Activated T-cell treated with anti-CD3 and anti-CD28 coated beads, Interleukin-2, amount 50 U/mL, for 4 hours (primary cell): ENCODE measurements at places on chromosomes 16 and 17. TPM values are rescaled to one million over a fixed set of nuclear protein-coding genes. Genes with fewer than 3 reads are reported as not detected.

Gene TOX3
- 0.08 TPM for total RNA-seq

Gene CCDC57
- total RNA-seq, result 60.5 TPM

Gene CD300LB
- not detected for total RNA-seq

Gene GFER
- 50.0 TPM for total RNA-seq

Gene IL17C
- total RNA-seq, result not detected

GRCh38 chr17:65155622-65156021, 18.5 kb downstream of the RGS9 start:
- no peak for DNase-seq

DNA sequence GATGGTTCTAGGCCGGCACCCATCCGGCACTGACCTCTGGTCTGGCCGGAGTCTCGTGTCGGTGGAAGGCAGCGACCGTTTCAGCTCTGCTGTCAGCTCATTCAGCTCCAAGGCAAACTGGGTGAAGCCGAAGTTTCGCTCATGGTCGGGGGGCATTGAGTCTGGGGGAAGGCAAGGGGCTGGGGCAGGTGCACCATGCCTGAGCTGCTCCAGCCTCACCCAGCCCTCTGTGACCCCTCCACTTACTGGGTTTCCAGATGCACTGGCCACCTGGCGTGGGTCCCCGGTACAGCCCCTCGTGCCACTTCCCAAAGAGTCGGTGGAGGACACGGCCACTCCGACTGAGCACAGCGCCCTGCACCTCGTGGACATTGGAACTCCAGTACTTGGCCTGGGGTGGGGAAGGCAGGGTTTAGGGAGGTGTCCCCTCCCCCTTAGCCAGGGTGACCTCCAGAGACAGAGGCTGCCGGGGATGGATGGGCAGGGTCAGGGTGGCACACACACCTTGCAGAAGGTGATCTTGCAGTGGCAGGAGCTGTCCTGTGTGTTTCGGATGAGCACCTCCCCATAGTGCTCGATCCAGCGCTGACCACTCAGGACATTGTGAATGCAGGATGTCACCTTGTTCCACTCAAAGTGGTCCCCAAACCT, 12.6 kb downstream of the OSBPL7 start:
- no peak for DNase-seq

- DNase-seq, result no peak
Measured at GRCh38 chr16:15639061-15639568, 3.8 kb downstream of the MARF1 start.

DNA sequence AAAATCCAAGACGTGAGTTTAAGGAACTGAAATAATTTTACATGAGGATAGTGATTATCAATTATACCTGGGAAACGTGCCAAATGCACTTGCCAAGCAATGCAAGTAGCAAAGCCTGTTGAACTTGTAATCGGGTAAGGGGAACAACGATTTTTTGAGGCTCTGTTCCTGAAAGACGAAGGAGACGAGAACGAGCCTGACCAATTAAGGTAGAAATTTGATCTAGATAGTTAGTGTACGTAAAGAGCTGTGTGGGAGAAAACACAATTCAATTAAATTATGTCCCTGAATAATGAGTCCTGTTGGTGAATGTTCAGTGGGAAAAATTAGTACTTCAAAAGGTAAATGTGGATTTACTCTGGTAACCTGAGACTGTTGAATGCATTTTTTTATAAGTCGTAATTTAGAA, 17.7 kb upstream of the KCTD5 start:
- DNase-seq, result no peak

DNA sequence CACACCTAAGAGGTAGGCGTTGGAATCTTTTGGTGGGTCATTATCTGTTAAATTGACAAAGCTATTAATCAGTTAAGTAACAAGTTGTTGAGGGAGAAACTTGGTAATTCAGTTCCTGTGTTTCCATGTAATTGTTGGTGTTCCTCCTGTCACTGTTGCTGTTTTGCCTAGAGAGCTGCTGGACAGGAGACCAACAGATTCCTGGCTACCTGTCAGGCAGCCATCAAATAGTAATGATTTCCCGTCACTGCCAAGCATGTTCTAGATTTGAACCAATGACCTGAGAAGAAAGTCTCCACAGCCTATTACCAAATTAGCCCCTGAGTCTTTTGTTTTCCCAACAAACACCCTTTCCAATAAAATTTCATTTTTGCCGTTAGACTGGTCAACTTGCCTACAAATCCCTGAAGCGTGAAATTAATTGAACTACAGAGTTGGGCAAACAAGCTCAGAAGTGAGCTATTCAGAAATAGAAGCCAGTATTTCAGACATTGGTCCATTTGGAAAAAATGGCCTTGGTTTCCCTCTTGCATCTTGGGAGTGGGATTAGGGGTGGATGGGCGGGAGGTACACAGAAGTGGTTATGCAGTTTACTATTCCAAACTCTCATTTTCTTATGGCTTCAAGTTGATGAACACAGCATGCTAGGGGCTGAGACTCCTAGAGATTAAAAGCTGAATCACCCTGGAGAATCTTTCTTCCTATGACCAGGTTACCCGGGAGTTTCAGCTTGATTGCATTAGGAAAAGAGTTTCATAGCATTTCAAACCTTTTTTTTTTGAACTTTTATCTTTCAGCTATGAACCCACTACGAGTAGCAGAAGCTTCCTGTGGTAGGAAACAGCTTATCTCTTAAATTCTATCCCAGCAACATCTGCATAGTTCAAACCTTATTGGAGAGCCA, 262.8 kb upstream of the MAF start:
- DNase-seq, result no peak

- DNase-seq, result no peak
Measured at GRCh38 chr17:17088086-17088485, 45.8 kb downstream of the MPRIP start.

- DNase-seq, result no peak
Measured at GRCh38 chr17:7982666-7983065, 19.7 kb upstream of the GUCY2D start.

- no peak for DNase-seq
Measured at GRCh38 chr17:14168582-14168981, 68.1 kb downstream of the CDRT15 start.

- DNase-seq, result no peak
Measured at GRCh38 chr16:54673313-54673712, 257.4 kb upstream of the IRX5 start.

DNA sequence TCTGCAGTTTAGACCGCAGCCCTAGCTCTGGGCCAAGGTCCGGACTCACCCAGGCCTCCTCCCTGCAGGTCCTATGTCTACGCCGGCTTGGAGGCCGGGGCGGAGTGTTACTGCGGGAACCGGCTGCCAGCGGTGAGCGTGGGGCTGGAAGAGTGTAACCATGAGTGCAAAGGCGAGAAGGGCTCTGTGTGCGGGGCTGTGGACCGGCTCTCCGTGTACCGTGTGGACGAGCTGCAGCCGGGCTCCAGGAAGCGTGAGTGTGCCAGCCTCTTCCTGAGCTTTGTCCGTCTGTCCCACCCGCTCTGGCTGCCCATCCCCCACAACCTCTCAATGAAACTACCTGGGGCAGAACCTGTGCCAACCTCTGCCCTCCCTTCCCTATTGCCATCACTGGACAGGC, 20.1 kb downstream of the WSCD1 start:
- no peak for DNase-seq

DNA sequence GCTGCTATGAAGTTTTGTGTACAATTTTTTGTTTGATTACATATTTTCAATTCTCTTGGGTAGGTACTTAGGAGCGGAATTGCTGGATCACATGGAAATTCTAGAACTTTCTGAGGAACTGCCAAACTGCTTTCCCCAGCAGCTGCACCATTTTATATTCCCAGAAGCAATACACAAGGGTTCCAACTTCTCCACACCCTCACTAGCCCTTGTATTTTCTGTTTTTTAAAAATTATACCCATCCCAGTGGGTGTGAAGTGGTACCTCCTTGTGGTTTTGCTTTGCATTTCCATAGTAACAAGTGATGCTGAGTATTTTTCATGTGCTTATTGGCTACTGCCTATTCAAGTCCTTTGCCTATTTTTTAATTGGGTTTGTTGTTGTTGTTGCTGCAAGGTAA, 20.9 kb downstream of the NACA2 start:
- DNase-seq, result no peak
